ENCODE measurements at places on chromosomes 12 and 14. TPM values are rescaled to one million over a fixed set of nuclear protein-coding genes. Genes with fewer than 3 reads are reported as not detected.

FGF23 gene
- not detected for polyA plus RNA-seq

LRRC43 gene
- polyA plus RNA-seq: not detected

B4GALNT3 gene
- polyA plus RNA-seq: 12.0 TPM

PPP4R4 gene
- 0.07 TPM for polyA plus RNA-seq

FOXM1 gene
- 2.4 TPM for polyA plus RNA-seq

TCL1A gene
- 99.5 TPM for polyA plus RNA-seq

GRIP1 gene
- 0.46 TPM for polyA plus RNA-seq

DYNC1H1 gene
- polyA plus RNA-seq: 38.4 TPM

OTOGL gene
- 0.07 TPM for polyA plus RNA-seq

All from sigmoid colon (tissue), 7 donors.